NCI-H1436 treated with DMSO at 0.1 percent for 48 hours (cell line): ENCODE measurements at places on chromosomes 6 and 20.

GRCh38 chr6:399785-400534, 8.4 kb downstream of the IRF4 start:
- no peak for DNase-seq

- no peak for DNase-seq
Measured at GRCh38 chr6:137358273-137358672, 135.9 kb downstream of the OLIG3 start.

DNA sequence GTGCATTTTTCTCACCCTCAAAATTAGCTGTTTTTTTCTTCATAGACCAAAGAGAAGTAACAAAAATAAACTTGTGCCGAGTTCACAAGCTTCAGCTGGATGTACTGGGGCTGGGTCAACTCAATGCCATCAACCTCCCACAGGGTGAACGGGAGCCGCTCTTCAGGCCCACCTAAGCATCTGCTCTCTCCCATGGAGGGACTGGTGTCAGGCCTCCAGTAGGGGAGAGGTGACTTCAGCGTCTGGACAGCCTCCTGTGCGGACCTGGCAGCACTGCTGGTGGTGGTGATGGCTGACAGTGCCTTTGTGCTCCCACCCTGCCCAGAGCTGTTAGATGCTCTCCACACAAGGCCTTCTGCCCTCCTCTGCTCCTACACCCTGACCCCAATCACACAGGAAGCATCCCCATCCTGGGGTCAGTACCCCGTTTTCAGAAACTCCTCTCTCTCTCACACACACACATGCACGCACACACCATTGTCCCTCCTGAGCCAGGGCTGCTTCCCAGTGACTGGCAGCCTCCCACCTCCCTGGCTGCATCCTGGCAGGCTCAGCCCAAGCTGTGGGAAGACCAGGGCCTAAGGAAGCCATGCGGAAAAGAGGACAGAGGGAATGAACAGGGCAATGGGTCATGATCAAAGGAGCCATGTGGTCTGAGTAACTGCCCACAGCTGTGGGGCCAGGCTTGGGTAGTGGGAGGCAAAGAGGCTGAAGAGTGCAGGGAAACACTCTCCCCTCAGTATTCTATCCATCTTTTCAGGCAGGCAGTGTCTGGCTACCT, 17.7 kb downstream of the CST8 start:
- no peak for DNase-seq

- DNase-seq, result no peak
Measured at GRCh38 chr6:149337320-149337719, 19.8 kb downstream of the TAB2 start.

DNA sequence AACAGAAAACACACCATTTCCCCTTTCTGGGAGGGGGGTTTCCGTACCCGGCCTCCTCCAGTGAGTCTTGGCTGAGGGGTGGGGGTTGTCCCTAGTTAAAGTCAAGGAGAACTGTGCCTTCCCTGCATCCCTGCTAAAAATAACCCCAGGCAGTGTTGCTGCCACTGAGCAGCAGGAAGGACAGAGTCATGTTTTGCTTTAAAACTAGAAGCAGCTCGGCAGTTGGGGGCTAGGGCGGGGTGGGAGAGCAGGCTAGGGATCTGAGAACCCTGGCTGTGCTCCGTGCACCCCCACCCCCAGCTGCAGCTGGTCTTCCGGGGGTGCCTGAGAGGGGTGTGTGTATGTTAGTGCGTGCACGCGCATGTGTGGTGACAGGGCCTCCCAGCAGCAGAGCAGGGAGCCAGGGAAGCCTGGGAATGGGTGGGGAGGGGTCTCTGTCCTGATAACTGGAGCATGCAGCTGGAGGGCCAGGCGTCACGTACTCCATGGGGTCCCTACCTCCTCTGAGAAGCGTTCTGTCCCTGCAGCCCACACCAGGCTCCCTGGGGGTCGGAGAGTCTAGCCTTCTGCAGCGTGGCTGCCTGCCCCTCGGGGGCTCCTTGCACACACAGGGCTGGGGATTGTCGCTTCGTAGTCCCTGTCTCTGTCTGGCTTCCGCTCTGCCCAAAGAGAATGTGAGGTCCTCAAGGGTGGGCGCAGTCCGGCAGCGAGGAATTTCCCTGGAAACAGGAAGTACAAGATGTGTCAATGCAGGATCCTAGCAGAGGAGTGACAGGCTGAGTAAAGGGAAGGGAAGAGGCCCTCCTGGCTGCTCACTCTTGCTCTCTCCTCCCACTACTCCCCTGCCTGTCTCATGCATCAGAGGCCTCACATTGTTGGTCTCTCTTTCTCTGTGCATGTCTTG, 16.8 kb upstream of the ARMC12 start:
- no peak for DNase-seq

GRCh38 chr6:110246378-110246777, 66.2 kb downstream of the CDC40 start:
- DNase-seq, result no peak

GRCh38 chr6:25417046-25417605, 138.0 kb downstream of the CARMIL1 start:
- no peak for DNase-seq

DNA sequence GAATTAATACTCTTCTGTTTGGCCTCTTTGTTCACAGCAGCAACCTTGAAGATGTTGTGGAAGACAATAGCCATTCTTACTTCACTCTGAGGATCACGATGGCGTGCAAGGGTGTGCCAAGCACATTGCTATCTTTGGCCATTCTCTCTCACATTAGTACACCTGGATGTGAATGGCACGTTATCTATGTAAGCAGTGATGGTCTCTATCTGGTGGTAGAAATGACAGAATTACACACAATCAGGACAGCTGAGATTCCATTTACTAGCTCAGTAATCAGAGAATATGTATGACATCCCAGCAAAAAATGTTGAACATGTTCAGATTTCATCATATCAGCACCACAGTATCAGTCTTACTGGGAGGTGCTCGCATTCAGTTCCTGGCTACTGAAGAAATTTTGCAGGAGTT, 116.2 kb downstream of the LCA5 start:
- DNase-seq, result no peak

GRCh38 chr20:11205769-11206362, 532.1 kb upstream of the JAG1 start:
- DNase-seq, result no peak

GRCh38 chr20:63371291-63371865, 10.2 kb upstream of the CHRNA4 start:
- DNase-seq, result no peak

DNA sequence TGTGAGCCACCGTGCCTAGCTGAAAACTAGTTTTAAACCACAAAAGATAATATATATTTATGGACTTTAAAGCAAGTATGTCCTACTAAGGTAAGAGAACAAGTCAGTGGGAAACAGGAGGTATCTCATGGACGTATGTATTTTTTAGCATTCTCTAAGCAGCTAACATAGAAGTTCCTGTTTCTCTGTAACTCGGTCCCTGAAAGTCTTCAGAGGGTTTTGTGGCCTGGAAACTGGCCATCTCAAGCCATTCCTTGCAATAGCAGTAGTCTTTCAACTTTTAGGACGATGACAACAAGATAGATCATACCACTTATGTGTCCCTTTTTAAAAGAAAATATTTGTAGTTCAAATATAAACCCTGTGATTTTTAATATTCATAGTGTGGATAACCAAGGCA, 95.6 kb upstream of the RALGAPA2 start:
- no peak for DNase-seq

GRCh38 chr6:141809901-141810300, 322.8 kb upstream of the GJE1 start:
- no peak for DNase-seq

- DNase-seq, result no peak
Measured at GRCh38 chr6:4466769-4467480, 309.3 kb upstream of the CDYL start.

DNA sequence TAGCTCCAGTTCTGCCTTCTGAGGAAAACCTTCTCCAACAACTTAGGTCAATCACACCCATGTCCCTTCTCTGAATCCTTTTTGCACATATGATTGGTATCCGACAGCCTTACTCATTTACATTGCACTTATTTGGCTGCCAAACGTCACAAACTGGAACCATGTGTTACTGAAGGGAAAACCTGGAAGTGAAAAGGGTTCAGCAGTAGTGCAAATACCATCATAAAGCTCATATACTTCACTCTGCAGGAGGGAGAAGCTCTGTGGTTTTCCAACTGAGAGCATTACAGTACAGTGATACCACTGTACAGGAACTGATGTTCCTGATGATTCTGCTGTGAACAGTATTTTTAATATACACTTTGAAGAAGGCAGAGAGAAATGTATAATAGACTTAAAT, 87.8 kb downstream of the SLC16A10 start:
- no peak for DNase-seq

DNA sequence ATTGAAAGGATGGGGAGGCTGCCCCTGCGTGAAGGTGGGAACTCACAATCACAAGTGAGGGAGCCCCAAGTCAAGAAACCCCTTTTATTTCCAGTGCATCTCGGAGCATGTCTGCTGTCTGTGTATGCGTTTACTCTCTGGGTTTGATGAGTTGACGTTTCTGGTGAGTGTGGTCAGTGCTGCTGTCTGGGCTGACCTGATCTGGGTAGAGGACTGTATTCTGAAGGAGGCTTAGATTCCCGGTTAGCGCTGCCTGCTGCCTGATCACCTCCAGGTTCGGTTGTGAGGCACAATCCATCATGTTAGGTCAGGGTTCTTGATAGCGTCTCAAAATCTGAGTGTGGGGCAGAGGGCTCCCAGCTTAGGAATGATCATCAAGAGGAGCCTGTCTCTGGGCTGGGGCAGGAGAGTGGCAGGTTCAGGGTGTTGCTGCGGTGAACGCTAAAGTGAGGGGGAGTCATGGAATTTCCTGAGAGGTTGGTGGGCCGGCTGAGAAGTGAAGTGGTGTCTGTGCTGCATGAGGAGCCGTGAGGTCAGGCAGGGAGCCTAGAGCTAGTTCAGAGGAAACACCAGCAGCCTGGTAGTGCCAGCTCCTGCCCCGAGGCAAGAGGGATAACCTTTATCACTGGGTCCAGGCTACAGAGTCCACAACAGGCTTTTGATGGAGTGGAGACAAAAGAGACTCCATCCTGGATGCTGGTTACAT, 225.3 kb upstream of the CST7 start:
- DNase-seq, result no peak

- DNase-seq, result no peak
Measured at GRCh38 chr20:56843817-56844216, 214.7 kb downstream of the TFAP2C start.

DNA sequence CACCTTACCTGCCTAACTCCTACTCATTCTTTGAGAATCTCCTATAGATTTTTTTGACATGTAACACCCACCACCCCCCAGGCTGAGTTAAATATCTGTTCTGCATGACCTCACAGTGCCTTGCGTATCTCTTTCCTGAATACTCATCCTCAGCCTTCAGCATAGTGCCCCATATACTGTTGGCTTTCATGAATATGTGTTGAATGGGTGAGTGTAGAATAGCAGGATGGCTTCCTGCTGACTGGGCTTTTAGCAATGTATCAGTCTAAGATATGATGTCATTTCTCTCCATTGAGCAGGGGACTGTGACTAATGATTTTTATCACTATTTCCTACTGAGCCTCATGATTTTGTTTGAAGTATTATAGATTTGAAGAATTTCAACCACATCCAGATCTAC, 361.6 kb upstream of the MARCKS start:
- DNase-seq, result no peak

GRCh38 chr6:149234051-149234962, 83.2 kb upstream of the TAB2 start:
- DNase-seq, result no peak

GRCh38 chr20:46798430-46798829, 89.0 kb downstream of the SLC2A10 start:
- no peak for DNase-seq

DNA sequence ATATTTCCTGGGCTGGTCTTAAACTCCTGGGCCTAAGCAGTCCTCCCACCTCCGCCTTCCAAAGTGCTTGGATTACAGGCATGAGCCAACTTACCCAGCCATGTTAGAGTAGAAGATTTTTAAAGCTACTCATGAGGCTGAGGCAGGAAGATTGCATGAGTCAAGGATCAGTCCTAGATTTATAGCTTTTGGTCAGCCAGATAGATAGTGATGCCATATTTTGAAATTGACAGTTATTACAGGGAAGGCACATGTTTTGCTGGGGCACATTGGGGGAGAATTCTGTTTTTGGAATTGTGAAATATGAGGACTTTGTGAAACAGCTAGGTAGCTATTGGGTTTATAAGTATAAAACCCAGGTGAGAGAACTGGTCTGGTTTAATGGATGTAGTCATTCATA, 40.9 kb downstream of the DOP1A start:
- no peak for DNase-seq

GRCh38 chr6:67870321-67870720, 764.8 kb upstream of the ADGRB3 start:
- no peak for DNase-seq
